ENCODE measurements at places on chromosomes 7 and 10.

DNA sequence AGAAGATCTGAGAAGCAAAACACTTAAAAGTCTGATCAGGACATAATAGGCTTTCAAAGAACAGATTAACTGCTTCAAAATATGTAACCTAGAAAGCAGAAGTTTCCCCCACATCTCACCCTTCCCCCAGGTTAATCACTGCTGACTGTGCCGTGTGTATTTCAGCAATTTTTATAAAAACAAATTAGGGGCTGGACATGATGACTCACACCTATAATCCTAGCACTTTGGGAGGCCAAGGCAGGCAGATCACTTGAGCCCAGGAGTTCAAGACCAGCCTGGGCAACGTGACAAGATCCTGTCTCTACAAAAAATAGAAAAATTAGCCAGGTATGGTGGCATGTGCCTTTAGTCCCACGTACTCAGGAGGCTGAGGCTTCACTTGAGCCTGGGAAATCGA is 67.6 kb upstream of the GATA3 start:
- DNase-seq: no peak

DNA sequence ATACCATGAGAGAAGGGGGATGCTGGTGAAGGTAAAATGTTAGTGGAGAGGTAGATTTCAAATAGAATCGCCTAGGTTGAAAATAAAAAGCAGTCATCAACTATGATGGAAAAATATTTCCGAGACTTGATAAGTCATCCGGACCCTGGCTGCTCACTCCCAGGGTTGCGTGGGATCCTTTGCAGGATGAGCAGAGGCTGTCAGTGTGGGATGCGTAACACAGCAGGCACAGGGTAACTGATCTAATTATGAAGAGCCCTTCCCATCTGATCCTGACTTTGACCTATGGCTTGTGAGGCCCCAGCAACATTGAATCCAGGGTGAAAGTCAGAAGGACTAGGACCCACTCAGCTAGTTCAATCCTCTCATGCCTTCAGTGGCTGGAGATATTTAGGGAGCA is 236.9 kb downstream of the DPP6 start:
- no peak for DNase-seq

GRCh38 chr10:118076705-118077104 is 30.0 kb upstream of the RAB11FIP2 start:
- DNase-seq: no peak

DNA sequence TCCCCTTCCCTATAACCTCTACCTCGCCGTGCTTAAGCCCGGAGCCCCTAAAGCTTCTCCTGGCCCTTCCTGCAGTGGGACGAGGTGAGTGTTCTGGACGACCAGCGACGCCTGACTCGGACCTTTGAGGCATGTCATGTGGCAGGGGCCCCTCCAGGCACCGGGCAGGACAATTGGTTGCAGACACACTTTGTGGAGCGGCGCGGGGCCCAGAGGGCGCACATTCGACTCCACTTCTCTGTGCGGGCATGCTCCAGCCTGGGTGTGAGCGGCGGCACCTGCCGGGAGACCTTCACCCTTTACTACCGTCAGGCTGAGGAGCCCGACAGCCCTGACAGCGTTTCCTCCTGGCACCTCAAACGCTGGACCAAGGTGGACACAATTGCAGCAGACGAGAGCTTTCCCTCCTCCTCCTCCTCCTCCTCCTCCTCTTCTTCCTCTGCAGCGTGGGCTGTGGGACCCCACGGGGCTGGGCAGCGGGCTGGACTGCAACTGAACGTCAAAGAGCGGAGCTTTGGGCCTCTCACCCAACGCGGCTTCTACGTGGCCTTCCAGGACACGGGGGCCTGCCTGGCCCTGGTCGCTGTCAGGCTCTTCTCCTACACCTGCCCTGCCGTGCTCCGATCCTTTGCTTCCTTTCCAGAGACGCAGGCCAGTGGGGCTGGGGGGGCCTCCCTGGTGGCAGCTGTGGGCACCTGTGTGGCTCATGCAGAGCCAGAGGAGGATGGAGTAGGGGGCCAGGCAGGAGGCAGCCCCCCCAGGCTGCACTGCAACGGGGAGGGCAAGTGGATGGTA is 9.2 kb downstream of the EPHB6 start:
- DNase-seq: no peak

DNA sequence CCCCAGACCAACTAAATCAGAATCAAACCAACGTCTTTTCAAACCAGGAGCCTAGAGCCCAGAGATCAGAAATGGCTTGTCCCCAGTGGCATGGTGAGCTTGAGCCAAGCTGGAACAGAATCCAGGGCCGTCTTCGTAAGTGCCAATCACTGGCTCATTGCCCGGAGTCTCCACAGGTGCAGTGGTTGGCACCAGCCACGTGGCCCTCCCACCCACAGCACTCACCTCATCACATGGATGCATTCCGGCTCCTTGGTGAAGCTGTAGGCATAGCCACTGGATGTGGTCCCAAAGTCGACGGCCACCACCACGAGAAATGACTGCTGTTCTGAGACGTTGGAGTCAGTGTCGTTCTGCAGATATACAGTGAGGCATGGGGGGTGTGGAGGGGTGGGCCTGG is 37.4 kb downstream of the HSPA12A start:
- no peak for DNase-seq

Data from NCI-H1694 (cell line).